ENCODE measurements at places on chromosomes 16 and 17. TPM values are rescaled to one million over a fixed set of nuclear protein-coding genes. Genes with fewer than 3 reads are reported as not detected.

DNA sequence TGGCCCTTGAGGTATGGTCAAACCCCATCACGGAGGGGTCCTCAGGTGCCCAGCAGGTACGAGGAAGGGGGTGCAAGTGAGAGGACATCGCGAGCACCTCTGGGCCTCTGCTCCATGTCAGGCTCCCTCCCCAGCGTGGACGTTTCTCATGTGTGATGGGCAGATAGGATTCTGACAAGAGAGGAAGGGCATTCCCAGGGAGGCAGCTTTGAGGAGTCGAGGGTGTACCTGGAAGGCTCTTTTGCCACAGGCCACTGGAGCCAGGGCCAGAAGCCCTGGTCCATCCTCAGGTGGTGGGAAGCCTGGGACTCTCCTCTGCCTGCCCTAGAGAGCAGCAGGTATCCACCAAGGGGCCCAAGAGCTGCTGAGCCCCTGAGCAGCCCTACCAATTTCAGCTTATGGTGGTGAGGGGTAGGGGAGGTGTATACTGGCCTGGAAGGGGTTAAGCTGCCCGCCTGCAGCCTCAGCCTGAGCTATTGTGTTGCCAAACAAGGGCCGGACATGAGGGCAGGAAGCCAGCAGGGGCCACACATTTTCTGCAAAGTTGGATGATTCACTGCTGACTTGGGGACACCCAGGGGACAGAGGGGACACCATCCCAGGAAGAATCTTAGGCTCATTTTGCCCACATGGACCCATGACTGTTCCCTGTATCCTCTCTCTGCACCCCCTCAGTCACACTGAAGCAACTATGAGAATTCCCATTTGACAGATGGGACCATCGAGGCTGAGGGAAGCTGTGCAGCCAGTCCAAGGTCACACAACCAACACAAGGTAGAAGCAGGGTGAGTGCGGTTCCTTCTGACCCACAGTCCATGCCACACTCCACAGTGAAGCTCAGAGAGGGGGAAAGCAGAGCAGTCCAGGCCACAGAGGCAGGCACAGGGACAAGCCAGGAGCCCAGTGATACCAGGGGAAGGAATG is 1.7 kb downstream of the CDH5 start:
- no peaks in the 10 kb centered on the region for H3K4me1 ChIP-seq
- no peak for DNase-seq
- H3K4me3 ChIP-seq: no peak overlapping the region
- no peak overlapping the region for H3K27ac ChIP-seq
- H3K27me3 ChIP-seq: no peaks in the 10 kb centered on the region

- no peak overlapping the region for H3K4me3 ChIP-seq
- no peaks in the 10 kb centered on the region for H3K27me3 ChIP-seq
- no peak for DNase-seq
- peak overlapping the region; percentile 35 for H3K27ac ChIP-seq
- H3K4me1 ChIP-seq: peaks cover 71% of the 10 kb centered on the region
Measured at GRCh38 chr16:10870137-10870776, 6.7 kb upstream of the CIITA start.

DNA sequence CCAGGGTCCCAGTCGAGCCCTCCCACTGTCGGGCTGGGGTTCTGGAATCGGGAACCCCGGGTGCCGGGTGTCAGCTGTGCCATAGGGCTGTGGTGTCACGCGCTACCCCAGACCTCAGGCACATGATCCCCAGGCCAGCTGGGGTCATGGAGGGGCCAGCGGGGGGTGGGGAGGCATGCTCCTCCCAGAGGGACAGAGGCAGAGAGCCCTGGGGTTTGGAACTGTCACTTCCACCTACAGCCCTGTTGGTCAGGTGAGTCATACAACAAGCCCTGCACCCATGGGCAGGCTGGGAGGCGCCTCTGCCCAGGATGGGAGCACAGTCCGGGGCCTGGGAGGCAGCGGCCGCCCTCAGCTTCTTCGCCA is 63.0 kb downstream of the BAIAP2 start:
- H3K36me3 ChIP-seq: no peaks in the 10 kb centered on the region
- no peaks in the 10 kb centered on the region for H3K27me3 ChIP-seq
- no peak overlapping the region for H3K27ac ChIP-seq
- DNase-seq: no peak
- no peak overlapping the region for H3K4me3 ChIP-seq

DNA sequence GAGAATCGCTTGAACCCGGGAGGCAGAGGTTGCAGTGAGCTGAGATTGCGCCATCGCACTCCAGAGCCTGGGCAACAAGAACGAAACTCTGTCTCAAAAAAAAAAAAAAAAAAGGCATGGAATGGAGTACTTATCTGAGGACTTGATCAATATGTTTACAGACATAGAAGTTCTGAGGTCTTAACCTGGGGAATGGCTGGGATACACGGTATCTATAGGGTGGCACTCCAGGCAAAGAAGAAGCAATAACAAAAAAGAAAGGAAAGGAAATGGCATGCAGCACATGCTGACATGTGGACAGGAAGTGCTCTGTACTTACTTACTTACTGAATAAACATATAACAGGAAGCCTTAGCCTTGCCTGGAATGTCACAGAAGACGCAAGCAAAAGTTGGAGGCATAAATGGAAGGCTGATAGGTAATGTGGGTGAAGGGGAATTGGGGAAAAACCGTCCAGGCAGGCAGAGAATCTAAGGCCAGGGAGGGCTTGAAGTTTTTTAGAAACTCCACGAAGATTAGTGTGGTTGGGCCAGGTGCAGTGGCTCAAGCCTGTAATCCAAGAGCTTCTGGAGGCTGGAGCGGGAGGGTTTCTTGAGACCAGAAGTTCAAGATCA is 10.1 kb upstream of the SPOP start:
- H3K36me3 ChIP-seq: no peaks in the 10 kb centered on the region
- no peak for DNase-seq
- H3K4me1 ChIP-seq: peaks cover 20% of the 10 kb centered on the region
- H3K27me3 ChIP-seq: no peaks in the 10 kb centered on the region
- peak overlapping the region; percentile 68 for H3K27ac ChIP-seq

- DNase-seq: peak; percentile 85
- no peak overlapping the region for H3K4me3 ChIP-seq
- peaks cover 21% of the 10 kb centered on the region for H3K36me3 ChIP-seq
- H3K4me1 ChIP-seq: peaks cover 100% of the 10 kb centered on the region
- no peaks in the 10 kb centered on the region for H3K27me3 ChIP-seq
- H3K27ac ChIP-seq: peak overlapping the region; percentile 82
Measured at GRCh38 chr16:68079626-68080344, 5.4 kb upstream of the NFATC3 start.

- no peak overlapping the region for H3K4me3 ChIP-seq
- no peak overlapping the region for H3K27ac ChIP-seq
- H3K27me3 ChIP-seq: no peaks in the 10 kb centered on the region
- no peak for DNase-seq
- no peaks in the 10 kb centered on the region for H3K36me3 ChIP-seq
Measured at GRCh38 chr17:79167486-79167885, 92.9 kb downstream of the ENGASE start.

DNA sequence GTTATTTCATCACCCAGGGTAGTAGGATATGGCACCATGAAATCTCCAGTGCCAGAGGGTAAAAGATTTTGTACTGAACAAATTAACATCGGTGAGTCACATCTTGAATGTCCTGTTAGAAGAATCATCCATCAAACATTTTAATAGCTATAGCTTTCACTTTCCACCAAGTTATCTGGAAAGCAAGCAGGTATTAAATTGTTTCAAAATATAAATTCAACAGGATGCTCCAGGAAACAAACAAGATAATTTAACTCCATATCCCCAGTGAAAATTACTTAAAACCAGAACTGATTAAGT is 2.4 kb downstream of the VEZF1 start:
- peaks cover 31% of the 10 kb centered on the region for H3K4me1 ChIP-seq
- H3K36me3 ChIP-seq: peaks cover 18% of the 10 kb centered on the region
- H3K27me3 ChIP-seq: no peaks in the 10 kb centered on the region
- no peak overlapping the region for H3K4me3 ChIP-seq

DNA sequence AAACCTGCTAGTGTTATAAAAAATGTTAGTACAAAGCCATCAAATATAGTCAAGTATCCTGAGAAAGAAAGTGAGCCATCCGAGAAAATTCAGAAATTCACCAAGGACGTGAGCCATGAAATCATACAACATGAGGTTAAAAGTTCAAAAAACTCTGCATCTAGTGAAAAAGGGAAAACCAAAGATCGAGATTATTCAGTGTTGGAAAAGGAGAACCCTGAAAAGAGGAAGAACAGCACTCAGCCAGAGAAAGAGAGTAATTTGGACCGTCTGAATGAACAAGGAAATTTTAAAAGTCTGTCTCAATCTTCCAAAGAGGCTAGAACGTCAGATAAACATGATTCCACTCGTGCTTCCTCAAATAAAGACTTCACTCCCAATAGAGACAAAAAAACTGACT is 31.7 kb downstream of the RBBP6 start:
- no peak overlapping the region for H3K4me3 ChIP-seq
- peaks cover 57% of the 10 kb centered on the region for H3K36me3 ChIP-seq
- DNase-seq: no peak
- H3K27me3 ChIP-seq: no peaks in the 10 kb centered on the region
- H3K27ac ChIP-seq: no peak overlapping the region

DNA sequence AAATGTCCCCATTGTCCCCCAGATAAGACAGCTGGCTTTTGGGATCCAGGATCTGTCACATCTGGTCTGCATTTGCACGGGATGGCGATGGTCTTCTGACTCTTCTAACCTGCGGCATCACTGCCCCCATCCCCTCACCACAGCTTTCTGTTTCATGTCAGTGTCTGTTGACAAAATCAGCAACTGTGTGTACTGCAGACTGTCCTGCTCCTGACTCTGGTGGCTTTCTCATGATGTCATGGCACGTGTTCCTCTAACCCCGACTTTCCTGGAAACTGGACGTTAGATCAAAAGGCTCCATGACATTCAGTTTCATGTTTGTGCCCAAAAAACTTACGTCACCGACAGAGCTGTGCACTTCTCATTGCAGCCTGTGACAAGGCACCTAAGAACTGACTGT is 30.1 kb upstream of the CPNE2 start:
- no peak overlapping the region for H3K27ac ChIP-seq
- H3K4me3 ChIP-seq: no peak overlapping the region
- no peak for DNase-seq
- no peaks in the 10 kb centered on the region for H3K27me3 ChIP-seq

- H3K36me3 ChIP-seq: no peaks in the 10 kb centered on the region
- H3K4me1 ChIP-seq: no peaks in the 10 kb centered on the region
- H3K27ac ChIP-seq: no peak within 1 kb of the TSS
- DNase-seq: no peak
Measured at GRCh38 chr17:9825641-9826150, at the start of gene GLP2R. GLP2R (plus strand) TSS chr17:9825924; CDS start chr17:9826064, 140 bp downstream.

DNA sequence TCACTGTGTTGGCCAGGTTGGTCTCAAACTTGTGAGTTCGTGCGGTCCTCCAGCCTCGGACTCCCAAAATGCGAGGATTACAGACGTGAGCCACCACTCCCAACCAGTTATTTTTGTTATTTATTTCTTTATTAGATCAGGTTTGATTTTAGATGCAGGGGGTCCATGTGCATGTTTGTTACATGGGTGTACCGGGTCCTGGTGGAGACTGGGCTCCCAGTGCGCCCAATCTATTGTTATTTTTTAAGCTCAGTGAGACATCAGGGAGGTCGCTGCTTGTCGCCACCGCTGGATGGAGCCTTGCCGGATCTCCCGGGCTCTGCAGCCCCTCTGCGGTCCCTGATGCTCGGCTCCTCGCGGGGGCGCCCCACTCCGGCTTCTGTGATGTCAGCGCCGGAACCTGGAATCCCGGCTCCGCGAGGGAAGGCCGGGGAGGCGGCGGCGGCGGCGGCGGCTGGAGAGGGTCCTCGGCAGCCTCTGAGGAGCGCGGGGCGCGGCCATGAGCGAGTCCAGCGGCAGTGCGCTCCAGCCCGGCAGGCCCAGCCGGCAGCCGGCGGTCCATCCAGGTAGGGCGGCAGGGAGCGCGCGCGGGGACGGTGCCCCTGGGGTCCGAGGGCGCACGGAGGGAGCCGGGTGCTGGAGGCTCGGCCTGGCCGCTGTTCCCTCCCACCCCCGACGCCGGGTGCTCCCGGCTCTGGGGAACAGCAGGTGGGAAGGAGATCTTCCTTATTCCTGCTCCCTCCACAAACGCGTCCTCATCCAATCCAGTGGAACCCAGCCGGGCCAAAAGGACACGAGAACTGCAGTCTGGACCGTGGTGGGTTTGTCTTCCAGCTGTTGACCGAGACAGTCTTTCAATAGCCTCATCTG is at the start of gene TMC7:
TSS of gene TMC7 (plus strand) at position 370 of the 870 bp plus-strand sequence. CDS start at position 500, 130 bp downstream.
- H3K36me3 ChIP-seq: no peaks in the 10 kb centered on the region
- no peaks in the 10 kb centered on the region for H3K27me3 ChIP-seq
- H3K4me3 ChIP-seq: no peak within 1 kb of the TSS

GRCh38 chr17:77356690-77357201 is 216.0 kb downstream of the SEC14L1 start:
- no peaks in the 10 kb centered on the region for H3K27me3 ChIP-seq
- DNase-seq: peak; percentile 17
- H3K36me3 ChIP-seq: no peaks in the 10 kb centered on the region
- no peak overlapping the region for H3K27ac ChIP-seq

DNA sequence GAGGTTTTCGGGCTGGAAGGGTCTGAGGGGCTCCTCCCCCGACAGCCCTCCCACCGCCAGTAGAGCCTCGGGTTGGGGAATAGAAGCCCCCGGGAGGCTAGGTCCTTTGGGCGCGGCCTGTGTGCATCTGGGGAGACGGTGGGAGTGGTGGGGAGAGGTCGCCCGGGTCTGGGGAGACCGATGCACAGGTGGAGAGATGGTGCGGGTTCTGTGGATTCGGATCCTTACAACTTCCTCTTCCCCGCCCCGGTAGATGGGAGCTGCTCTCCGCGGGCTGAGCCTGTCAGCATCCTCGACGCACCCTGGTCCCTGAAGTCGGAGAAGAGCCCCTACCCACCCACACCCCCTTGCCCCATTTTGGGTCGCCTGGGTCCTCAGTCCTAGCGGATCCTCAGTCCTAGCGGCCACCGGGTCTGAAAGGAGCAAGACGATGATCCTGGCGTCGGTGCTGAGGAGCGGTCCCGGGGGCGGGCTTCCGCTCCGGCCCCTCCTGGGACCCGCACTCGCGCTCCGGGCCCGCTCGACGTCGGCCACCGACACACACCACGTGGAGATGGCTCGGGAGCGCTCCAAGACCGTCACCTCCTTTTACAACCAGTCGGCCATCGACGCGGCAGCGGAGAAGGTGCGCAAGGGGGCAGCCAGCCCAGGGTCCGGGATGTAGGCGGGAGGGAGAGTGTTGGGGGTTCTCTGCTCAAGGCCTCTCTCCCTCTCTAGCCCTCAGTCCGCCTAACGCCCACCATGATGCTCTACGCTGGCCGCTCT is 790 bp downstream of the BCKDK start:
- H3K36me3 ChIP-seq: peaks cover 23% of the 10 kb centered on the region
- no peak overlapping the region for H3K27ac ChIP-seq
- DNase-seq: no peak
- peak overlapping the region; percentile 45 for H3K4me3 ChIP-seq
- no peaks in the 10 kb centered on the region for H3K27me3 ChIP-seq

GRCh38 chr17:61806936-61807335 is 56.4 kb downstream of the BRIP1 start:
- no peaks in the 10 kb centered on the region for H3K4me1 ChIP-seq
- no peaks in the 10 kb centered on the region for H3K36me3 ChIP-seq
- no peaks in the 10 kb centered on the region for H3K27me3 ChIP-seq
- H3K27ac ChIP-seq: no peak overlapping the region
- H3K4me3 ChIP-seq: no peak overlapping the region
- no peak for DNase-seq

FBXW10 gene
- total RNA-seq: not detected

TSPAN10 gene
- total RNA-seq: 0.29 TPM

GSG1L gene
- total RNA-seq: not detected

CMTM1 gene
- 4.4 TPM for total RNA-seq

CA5A gene
- total RNA-seq: not detected

PRSS22 gene
- 3.3 TPM for total RNA-seq

PYY gene
- not detected for total RNA-seq

Data from natural killer cell (primary cell).